Activated CD8-positive, alpha-beta T cell treated with anti-CD3 and anti-CD28 coated beads, Interleukin-2, amount 10 ng/mL, durations not matched to agents 7 days and 5 days (primary cell): ENCODE measurements at places on chromosomes 5 and 9. TPM values are rescaled to one million over a fixed set of nuclear protein-coding genes. Genes with fewer than 3 reads are reported as not detected.

GRCh38 chr9:118631956-118632355, 737.3 kb downstream of the BRINP1 start:
- DNase-seq = no peak

GRCh38 chr5:137831526-137831925, 36.1 kb upstream of the MYOT start:
- DNase-seq = no peak

GRCh38 chr5:1430121-1430795, 15.0 kb downstream of the SLC6A3 start:
- no peak for DNase-seq

DNA sequence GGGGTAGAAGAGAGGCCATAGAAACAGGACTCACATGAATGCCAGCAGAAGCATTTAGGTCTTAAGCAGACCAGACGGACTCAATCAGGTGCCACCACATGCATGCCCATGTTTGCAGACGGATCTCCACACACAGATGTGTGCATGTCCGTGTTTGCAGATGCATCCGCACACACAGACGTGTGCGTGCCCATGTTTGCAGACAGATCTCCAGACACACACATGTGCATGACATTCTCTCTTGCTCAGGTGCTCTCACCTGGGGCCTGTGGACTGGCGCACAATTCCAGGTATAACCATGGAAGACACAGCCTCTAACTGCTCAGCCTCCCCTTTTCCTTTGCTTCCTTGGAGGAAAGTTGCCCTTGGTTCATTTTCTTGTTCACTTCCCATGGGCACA, 148.3 kb downstream of the CACNA1B start:
- peak; percentile 11 for DNase-seq

GRCh38 chr5:90696153-90696552, 137.6 kb downstream of the ADGRV1 start:
- DNase-seq = no peak

DNA sequence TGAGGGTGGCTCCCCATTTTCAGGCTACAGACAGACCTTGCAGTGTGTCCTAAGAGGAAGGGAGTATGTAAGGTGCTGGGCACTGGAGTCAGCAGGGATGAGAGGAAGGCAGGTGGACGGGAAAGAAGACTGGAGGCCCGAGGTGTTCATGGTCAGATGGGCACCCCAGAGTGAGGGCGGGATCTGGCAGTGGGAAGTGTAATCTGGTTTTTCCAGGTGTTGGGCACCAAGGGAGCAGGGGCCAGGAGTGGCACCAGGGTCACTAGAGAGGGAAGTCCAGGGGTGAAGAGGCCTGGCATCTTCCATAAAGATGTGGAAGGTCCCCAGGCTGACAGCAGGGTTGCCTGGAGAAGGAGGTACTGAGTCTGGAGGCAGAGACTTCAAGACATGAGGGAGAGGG, 29.7 kb downstream of the PITX1 start:
- no peak for DNase-seq

DNA sequence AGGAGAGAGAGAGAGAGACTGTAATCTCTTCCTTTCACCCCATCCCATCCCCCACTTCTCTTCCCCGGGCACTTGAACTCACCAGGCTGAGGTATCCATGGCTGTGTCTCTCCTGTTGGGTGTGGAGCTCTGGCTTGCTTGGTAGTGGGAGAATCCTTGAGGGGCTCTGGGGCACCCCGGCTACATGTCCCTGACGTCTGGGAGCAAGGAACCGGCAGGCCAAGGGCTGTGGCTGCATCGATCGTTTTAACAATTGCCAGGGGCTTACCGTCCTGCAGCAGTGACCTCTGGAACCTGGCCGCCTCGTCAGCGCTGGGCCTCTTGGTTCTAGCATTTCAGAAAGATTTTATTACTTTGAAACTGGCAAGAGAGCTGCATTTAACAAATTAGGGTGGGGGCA, 30.0 kb downstream of the FGF18 start:
- DNase-seq = no peak

GRCh38 chr9:1460143-1460769, 410.1 kb downstream of the DMRT2 start:
- no peak for DNase-seq

- DNase-seq = no peak
Measured at GRCh38 chr9:125446561-125447094, 185.0 kb downstream of the GAPVD1 start.

DNA sequence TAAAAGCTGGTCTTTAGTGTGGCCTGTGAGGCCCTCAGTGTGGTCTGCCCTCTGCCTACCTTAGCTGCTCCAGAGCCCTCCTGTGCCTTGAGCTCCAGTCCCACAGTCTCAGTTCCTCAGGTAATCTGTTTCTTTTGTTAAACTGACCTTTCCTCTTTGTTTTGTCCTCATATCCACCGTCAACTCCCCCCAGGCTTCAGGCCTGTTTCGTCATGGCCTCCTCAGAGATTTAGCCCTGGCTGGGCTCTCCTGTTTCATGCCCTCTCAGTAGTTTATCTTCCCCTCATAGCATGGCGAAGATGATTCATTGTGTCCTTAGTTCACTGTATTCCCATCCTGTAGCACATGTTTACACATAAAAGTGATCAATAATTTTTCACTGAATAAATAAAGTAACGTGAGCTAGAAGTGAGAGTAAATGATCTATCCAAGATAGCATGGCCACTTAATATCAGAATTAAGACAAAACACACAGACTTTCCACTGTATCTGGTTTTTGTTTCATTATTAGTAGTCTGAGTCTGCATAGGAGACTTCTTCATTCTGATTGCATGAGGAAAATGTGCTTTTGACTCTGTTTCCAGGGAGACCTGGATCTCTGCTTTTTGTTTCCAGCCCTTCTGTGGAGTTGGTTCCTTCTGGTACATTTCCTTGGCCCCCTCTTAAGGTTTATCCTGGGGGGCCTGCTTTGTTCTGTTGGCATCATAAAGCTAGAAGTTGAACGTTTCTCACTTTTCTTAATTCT, 70.5 kb downstream of the SNX24 start:
- no peak for DNase-seq

DNA sequence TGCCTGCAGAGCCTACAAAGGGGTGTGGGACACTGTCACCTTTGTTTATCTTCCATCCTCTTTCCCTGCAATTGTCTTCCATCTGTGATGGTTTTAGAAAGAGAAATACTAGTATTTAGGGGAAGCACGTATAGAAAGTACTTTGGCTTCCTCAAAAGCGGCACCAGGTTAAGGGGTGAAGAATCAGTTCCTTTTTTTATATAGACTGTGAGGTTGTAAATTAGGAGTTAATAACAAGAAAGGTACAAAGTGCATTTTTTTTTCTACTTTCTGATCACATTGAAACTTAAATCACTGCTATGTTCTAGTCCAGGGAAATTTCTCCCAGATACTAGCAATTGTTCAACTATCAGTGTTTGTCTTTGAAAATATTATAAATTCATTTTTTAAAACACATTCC, 219.3 kb downstream of the CEMIP2 start:
- no peak for DNase-seq

GRCh38 chr9:127808347-127809001, 5.8 kb downstream of the FPGS start:
- DNase-seq = no peak

DNA sequence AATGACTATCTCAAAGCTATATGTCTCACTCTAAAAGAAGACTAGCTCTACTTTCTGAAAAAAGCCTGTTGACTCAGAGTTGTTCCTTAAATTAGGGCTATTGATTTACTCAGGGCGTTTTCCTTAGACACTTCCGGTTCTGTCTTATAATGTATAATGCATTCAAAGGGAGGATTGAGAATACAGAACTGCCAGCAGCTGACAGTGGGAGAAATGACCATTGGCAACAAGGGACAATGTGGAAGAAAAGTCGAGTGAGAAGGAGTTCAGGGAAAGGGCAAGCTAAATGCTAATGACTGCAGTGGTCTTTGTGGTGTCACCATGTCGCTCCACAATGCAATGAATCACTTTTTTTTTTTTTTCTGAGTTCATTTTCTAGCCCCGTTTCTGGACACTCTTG, 65.7 kb upstream of the ANKH start:
- DNase-seq = no peak

DNA sequence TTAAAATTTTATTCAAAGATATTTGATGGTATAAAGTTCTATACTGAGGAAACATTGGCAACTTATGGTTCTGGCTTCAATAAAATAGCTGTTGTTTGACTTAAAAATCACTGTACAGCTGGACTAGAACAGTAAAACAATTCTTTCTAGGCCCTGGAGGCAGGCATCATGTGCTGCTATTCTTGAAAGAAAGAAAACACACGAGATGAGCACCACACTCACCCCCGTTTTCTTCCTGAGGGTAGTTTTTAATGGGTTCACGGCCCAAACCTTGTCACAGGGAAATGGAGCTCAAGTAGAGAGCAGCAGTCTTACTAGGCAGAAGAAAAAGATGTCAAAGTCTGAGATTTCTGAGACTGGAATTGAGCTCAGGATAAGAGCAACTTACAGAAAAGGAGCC, 68.0 kb downstream of the FSTL4 start:
- DNase-seq = no peak

- DNase-seq = no peak
Measured at GRCh38 chr5:81140943-81141342, 92.2 kb upstream of the CKMT2 start.

DNA sequence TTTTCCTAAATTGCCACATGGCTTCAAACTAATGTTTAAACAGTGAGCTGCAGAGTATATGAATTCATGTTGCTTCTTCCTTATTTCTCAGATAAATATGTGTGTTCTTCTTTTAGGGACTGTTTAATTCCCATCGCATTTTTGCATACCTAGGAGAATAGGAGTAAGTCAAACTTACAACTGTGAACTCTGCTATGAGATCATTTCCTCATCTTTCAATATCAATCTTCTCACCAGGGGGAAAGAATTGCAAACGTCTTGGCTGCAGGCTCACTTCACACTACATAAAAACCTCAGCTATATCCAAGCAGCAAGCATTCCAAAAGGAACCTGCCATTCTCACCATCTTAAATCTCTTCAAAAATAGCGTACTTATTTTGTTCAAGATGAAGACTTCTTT, 271.0 kb downstream of the DNAH5 start:
- no peak for DNase-seq

GRCh38 chr9:113454914-113455761, 8.4 kb upstream of the RGS3 start:
- DNase-seq = no peak

DNA sequence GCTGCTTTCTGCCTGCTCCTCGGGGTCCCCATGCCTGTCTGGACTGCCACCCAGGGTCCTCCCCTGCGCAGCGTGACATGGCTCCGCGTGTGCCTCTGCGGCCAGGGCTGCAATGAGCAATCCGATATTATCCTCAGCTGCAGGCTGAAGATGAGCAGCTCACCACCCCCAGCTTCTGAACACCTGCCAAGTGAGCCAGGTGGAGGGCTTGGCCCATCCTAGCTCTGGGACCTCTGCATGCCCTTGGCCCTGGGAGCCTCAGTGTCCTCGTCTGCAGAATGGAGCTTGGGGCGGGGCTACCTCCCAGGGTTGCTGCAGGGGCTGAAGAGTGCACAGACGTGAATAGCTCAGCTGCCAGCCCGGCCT, 4.1 kb upstream of the MYMK start:
- no peak for DNase-seq

Gene THBS4
- 1.4 TPM for total RNA-seq

Gene LTC4S
- 3.7 TPM for total RNA-seq

Gene HNRNPA0
- 31.3 TPM for total RNA-seq

Gene CBY3
- 0.55 TPM for total RNA-seq

Gene PCDHB16
- total RNA-seq = not detected

Gene STPG3
- total RNA-seq = not detected

Gene ARRDC1
- 42.3 TPM for total RNA-seq

Gene ARL14EPL
- not detected for total RNA-seq

Gene ANKH
- total RNA-seq = 32.1 TPM

Gene PDE6A
- total RNA-seq = not detected
